ENCODE measurements at places on chromosomes 11 and 22.

DNA sequence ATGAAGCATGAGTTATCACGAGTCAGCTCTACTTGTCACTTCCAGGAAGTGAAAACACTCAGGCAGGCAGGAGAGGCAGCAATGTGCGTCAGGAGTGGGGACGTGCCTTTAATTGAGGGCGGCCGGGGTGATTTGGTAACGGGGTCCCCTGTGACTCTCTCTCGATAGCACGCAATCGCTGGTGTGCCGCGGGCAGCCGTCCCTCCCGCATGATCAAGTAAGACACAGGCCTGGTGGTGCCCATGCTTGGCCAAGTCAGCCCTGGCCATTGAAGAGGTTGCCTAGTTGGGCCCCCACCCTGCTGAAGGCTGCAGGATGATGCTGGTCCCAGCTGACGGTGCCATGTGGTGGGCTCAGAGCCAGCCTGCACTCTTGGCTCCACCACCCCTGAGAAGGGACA is 29.7 kb downstream of the CACNG2 start:
- no peak for DNase-seq

- no peak for DNase-seq
These were observed 22.7 kb downstream of the CACNA1I start for GRCh38 chr22:39593066-39593930.

GRCh38 chr11:85723088-85723487 is 37.1 kb upstream of the CCDC89 start:
- DNase-seq: no peak

DNA sequence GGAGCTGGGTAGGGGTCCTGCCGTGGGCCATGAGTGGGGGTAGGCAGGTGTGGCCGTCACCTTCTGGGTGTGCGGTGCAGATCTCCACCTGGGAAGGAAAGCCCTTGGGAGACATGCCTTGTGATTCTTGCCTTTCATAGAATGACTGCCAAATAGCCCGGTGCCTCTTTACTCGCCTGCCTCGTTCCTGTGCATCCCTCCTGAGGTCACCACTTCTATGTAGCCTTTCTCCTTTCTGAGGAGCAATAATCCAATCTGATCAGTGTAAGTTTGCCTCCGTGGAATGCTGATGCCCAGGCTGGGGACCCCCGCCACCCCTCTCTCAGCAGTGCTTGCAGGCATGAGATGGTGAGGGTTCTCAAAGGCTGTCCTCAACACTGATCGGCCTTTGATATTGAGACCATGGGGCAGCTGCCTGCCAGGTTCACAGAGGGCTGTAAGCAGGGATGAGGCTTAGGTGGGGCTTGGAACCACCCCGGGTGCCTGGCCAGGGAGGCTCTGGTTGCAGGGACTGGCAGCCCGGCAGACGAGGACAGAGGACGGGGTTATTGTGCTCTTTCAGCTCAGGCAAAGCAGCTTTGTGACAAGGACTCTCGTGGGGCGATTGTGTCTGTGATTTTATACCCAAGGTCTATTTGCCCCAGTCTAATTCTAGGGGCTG is 86.1 kb upstream of the WNT7B start:
- DNase-seq: no peak

DNA sequence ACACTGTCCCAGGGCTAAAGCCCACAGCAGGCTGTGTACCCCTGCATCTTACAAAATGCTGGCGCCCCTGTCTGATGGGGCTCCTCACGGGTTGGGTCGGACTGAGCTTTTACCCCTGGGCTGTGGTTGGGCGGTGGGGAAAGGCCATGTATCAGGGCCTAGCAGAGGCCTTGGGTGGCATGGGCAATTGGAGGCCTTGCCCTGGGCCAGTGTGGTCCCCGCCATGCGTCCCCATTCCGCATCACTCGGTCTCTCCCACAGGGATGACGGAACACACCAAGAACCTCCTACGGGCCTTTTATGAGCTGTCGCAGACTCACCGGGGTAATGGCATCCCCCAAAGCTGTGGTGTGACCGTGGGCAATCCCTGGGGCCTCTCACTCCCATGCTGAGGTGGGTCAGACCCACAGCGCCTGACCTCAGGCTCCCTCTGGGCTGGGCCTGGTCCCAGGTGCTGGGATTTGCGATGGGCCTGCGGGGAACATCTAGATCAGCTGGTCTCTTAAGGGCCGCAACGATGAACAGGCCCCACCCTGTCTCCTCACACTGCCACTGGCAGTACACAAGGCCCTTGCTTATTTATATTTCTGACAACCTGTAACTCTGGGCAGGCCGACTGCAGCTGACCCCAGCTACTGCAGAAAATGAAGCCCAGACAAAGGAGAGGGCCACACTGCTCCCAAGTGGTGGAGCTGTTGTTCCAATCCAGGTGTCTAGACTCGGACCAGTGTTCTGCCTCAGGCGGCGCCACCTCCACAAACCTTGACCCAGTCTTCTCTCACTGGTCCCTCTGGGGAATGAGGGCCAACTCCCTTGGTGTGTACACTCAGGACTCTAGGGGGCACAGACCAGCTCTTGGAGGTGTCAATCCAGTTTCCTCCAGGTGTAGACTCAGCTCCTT is 12.3 kb downstream of the SLC16A8 start:
- no peak for DNase-seq

- peak; percentile 95 for DNase-seq
These were observed at the start of gene MAFF for GRCh38 chr22:38201711-38202436. Gene MAFF (plus strand): TSS chr22:38201994. CDS start chr22:38213854, 11,860 bp downstream.

- DNase-seq: no peak
These were observed 524 bp upstream of the SLC25A17 start for GRCh38 chr22:40819599-40820140.

- DNase-seq: no peak
These were observed 188.1 kb upstream of the PDGFD start for GRCh38 chr11:104352036-104352435.

- no peak for DNase-seq
These were observed 23.8 kb downstream of the KCNQ1 start for GRCh38 chr11:2468363-2469235.

DNA sequence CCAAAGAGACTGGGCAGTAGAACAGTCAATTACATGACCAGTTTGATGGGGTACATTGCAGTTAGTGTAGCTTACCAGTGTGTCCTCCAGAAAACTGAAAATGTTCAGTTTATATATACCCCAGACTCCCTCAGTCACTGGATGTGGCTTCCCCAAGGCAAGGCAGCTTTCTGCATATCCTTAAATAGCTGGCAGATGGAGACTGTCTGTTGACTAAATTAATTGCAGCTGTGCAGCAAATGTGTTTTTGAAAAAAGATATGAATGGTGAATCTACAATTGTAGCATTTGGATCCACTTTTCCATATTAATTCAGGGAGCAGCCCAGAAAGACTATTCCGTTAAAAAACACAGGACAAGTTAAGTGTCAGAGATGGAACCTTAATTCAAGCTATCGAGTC is 565.1 kb upstream of the CCDC179 start:
- DNase-seq: no peak

DNA sequence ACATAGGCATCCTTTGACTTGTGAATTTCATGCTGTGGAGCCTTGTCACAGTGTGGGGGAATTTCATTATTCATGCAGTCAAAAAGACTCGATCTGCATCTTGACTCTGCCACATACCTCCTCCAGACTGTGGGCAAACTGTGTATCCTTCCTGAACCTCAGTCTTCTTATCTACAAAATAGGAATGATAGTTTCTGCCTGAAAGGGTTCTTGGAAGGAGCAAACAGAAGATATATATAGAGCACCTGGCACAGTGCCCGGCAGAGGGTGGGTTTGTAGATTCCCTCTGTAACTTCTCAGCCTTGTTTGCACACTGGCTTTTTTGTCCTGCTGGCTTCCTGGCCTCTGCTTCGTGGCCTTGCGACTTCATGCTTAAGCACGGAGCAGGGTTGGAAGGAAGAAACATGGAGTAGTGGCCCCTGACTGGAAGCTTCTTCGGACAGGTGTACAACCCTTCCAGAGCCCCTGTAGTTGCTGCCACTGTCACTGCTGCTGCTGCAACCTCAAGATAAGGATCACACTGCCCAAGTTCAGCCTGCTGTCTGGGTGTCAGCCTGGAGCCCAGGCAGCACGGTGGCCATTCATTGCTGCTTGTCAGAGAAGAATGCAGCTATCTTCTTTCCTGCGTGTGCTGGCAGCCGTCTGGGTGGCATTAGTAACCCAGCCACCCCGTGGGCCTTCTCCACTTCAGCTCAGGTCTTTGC is 106.4 kb downstream of the MICAL2 start:
- no peak for DNase-seq

GRCh38 chr11:72132646-72133045 is 2.9 kb upstream of the FOLR3 start:
- DNase-seq: no peak

GRCh38 chr11:13174090-13174489 is 103.5 kb upstream of the BMAL1 start:
- no peak for DNase-seq

- DNase-seq: no peak
These were observed 3.2 kb downstream of the TBC1D10C start for GRCh38 chr11:67406969-67407687.

GRCh38 chr11:98130117-98130625 is 890.6 kb upstream of the CNTN5 start:
- no peak for DNase-seq

- no peak for DNase-seq
These were observed 14.6 kb downstream of the CCDC34 start for GRCh38 chr11:27348340-27348873.

DNA sequence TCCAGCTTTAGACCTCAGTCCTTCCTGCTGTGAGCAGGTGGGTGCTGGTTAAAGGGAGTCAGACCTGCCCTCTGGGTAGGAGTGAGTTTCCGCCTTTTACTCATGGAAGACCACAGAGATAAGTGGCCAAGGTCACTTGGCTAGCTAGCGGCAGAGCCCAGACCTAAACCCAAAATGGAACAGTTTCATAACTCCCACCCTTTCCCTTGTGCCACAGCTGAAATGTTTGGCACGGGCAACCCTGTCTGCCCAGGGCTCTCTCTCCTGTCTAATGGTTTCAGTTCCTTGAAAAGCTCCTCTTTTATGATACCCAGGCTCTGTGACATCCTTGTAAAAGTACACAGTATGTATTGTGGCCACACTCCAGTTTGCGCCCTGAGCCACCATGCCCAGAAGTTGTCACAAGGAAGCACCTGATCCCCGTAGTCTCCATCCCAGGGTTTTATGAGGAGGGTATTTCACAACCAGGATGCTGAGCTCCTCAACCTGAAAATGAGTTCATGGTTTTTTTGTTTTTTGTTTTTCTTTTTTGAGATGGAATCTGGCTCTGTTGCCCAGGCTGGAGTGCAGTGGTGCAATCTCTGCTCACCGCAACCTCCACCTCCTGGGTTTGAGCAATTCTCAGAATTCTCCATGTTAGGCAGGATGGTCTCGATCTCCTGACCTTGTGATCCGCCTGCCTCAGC is 5.1 kb downstream of the MB start:
- DNase-seq: no peak

- no peak for DNase-seq
These were observed 29.5 kb upstream of the HIPK3 start for GRCh38 chr11:33227578-33228261.

DNA sequence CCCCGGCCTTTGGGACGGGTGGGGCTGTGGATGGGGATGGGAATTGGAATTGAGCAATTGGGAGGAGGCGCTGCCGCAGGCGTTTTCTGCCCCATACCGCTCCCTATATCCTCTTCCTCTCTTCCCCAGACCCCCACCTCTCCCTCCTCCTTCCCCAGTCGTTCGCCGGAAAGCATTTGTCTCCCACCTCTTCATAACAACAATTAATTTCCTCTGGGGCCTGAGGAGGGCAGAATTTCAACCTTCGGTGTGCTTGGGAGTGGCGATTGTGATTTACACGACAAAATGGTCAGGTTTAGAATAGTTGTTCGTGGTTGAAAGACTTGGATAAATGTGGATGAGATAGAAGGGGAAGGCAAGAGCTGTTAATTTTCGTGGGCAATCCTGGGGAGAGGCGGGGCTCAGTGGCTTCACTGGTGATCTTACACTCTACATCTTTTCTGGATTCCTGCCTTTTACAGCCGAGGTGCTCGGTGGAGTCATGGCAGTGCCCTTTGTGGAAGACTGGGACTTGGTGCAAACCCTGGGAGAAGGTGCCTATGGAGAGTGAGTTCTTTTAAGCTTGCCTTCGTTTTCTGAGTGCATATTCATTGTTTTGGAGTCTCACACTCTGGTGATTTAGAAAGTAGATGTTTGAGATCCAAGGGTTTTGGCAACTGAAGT is 1.5 kb downstream of the CHEK1 start:
- no peak for DNase-seq

GRCh38 chr11:34126959-34127848 is 21.8 kb downstream of the NAT10 start:
- DNase-seq: no peak

DNA sequence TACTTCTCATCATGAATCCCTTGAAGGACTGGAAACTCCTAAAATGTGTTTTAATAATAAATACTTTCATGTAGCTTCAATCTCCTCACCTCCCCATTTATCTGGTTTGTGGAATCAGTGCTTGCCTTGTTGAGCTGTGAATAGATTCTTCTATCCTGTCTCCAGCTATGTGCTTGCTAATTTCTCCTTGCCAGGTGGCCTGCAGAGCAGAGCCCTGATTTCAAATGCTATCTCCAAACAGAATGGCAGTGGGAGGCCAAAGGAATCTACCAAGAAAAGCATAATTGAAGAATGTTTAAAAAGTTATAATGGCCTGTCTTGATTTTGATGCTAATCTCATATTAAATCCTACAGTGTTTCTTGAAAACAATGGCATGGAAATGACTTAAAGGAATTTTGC is 309.3 kb upstream of the CHORDC1 start:
- DNase-seq: no peak

DNA sequence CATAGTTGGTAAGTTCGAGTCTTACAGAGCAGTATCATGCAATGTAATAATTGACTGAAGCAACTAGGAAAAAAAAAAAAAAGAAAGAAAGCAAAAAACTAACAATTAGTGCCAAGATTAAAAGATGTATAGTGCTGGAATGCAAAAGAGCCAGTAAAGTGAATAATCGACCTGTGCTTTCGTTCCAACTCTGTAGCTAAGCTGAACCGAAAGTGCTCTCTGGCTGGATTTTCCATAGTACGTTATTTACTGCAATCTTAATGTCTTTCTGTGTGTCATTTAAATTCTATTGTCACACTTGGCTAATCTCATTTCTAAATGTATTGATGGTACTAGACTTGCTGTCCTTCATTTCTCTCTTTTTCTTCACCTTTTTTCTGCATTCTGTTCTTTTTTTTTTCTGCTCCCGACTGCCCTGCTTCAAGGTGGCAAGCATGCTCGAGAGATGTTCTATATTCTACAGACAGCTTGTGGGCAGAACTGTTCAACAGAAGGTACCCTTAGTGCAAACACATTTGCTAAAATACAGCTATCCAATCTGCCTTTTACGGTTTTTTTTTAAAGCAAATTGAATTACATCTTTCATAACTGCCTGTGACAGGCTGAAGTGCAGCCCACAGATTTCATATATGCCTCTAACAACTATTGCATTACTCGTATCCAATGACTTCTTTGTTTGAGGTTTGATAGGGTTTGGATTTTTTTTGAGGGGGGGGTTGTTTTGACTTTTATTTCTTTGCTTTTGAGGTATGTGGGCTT is 204.2 kb upstream of the MTNR1B start:
- no peak for DNase-seq

DNA sequence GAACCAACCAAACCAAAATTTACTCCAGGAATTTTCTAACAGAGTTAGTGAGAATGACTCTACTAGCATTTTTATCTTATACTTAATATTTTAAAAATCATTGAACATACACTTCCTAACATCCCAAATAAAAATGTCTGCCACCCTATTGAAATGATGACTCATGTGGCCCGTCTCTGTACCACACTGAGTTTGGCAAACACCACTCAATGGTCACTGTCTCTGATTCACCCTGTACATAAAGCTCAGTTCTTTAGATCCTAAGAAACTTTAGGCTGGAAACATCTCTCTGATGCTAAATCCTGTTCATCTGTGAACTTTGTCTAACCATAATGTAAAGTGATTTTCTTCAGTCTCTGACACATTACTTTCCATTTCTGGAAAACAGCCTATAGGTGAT is 182.0 kb downstream of the CWF19L2 start:
- DNase-seq: no peak

GRCh38 chr22:20550057-20550817 is 42.8 kb downstream of the MED15 start:
- no peak for DNase-seq
